Memory B cell (primary cell): ENCODE measurements at places on chromosomes 1 and 21.

DNA sequence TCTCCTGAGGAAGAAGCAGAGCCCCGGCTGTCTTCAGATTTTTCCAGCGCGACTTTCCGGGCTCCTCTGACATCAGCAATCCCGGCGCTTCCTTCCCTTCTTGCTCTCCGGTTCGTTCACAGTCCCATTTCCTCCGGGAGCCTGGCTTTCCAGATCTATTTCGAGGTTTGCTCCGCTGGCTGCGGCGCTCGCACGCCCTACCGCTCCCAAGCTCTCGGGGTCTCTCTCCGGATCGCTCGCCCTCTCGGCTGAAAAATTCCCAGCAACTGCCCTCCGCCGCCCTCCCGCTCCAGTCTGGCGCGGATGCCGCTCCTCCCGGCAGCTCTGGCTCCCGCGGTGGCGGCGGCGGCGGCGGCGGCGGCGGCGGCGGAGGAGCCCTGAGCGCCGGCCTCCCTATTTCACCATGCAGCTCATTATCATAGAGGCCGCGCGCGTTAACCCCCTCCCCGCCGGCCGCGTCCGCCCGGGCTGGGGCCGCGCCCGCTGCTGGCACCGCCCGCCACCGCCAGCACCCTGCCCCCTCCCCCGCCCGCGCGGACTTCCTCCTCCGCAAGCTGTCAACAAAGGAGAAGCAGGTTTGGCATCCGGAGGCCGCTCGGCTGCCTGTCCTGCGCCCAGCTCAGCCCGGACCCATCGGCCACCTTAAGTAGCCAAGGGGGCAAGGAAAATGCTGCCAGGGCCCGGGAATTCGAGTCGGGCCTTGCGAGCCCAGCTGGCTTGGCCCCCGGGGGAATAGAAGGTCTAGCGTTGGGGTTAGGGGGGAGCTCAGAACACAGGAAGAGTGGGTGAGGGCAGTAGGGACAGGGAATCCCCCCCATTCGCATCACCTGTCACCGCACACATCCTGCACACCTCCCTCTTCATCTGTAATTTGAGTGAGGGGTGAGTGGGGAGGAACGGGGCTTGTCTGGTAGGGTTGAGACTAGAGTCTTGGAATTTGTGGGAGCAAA, at the start of gene PLXNA2:
Gene PLXNA2 (minus strand): TSS at position 418 of the 950 bp plus-strand sequence. CDS start 26,462 bp downstream, outside the sequence.
- peak; percentile 45 for DNase-seq

DNA sequence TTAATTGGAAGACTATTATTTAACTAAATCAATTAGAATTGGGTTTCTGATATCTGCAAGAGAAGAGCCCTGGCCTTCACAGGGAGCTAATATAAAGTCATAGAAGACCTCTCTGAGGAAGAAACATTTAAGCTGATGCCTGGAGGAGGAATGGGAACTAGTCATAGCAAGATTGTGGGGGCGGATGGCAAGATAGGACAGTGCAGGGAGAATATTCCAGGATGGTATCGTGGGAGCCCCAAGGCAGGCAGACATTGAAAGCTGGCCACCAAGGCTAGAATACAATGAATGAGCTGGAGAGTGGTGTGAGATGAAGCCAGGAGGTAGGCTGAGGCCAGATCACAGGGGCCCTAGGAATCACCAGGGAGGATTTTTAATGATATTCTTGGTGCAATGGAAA, 20.8 kb upstream of the MYSM1 start:
- no peak for DNase-seq

- no peak for DNase-seq
These were observed 220.8 kb downstream of the NRIP1 start for GRCh38 chr21:14844001-14844400.

DNA sequence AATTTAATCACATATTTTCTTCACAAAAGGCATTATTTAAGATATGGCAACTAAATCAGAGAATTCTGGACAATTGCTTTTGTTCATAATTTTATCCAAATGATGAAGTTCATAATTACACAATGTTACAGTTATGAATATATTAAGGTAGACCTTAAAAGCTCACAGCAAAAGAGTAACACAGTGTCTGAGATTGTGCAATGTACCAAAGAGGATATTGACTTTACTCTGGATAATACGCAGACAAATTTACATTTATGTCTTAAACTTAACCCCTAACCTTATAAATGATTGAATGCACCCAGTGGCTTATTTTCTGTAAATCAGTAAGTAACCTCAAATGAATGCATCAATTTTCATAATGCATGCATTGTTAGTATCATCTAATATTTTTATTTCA, 216.2 kb upstream of the SAMSN1 start:
- no peak for DNase-seq

GRCh38 chr1:41648844-41649243, 164.4 kb upstream of the EDN2 start:
- DNase-seq, result no peak

DNA sequence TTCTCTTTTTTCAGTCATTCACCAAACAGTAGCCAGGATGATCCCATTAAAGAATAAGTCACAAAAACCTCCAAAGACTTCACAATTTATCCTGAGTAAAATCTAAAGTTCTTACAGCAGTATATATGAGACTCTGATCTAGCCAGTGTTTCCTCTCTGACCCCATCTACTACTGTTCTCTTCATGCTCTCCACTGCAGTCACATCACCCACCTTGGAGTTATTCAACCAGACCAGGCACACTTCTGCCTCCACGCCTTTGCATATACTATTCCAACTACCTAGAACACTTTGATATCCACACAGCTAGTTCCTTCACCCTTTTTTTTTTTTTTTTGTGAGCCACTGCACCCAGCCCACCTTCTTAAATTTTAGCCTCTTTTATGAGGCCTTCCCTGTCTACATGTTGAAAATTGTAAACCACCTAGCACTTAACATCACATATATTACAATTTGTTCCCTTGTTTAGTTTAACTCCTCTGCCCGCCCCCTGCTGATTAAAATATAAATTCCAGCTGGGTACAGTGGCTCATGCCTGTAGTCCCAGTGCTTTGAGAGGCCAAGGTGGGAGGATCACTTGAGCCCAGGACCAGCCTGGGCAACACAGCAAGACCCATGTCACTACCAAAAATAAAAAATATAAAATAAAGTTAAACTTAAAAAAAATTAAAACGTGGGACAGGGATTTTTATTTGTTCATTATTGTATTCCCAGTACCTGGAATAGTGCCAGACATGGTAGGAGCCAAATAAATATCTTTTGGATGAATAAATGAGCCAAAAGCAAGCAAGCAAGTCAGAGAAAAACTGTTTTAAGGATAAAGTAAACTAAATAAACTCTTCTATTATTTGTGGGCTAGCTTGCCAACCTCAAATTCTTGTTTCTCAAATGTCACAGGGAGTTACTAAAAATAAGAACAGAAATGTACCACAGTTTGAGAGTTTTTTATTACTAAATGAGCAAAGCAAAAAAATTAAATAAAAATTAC, 35.2 kb upstream of the MUTYH start:
- DNase-seq, result no peak
